ENCODE measurements at places on chromosomes 1 and 21.

GRCh38 chr1:44406737-44407429, 1.8 kb downstream of the RNF220 start:
- ATAC-seq: no peak

- ATAC-seq: no peak
These were observed 359.1 kb downstream of the S1PR1 start for GRCh38 chr1:101595881-101596374.

DNA sequence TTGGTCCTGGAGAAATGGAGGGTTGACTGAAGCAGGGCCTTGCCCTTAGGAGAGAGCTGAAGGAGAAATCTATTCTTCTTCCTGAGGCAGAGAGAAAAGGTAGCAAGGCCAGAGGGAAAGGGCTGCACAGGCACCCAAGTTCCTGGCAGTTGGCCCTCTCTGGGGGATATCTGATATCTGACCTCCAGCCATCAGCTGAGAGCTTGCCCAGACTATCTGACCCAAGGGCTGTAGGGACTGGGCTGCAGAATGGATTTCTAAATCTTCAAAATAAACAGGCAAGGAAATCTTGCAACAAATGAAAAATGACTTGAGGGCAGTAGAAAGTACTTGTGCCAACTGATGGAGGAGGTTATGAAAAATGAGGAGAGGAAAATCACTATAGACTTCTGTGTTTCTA, 498 bp upstream of the CLCA2 start:
- ATAC-seq: no peak

- ATAC-seq: no peak
These were observed 105.2 kb downstream of the EDEM3 start for GRCh38 chr1:184649451-184649888.

DNA sequence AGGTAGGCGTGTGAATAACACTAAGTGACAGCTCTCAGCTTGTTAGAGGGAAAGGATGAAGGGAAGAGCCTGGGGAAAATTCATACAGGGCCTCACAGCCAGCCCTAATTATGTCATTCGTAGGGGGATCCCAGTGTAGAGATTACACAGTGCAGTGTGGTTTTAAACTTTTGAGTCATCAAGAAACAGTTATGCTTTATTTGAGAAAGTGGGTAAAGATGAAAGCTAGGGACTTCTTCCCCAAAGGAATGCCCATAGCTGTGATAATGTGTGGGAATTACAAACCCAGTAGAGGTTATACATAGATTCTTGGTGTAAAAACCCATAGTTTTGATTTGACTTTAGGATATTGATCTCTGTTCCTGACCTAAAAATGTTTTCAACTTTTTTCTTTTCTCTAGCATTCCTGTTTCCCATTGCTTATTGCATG, 1.9 kb downstream of the TTF2 start:
- no peak for ATAC-seq

- ATAC-seq: peak; percentile 89
These were observed 10.7 kb upstream of the PTBP2 start for GRCh38 chr1:96710708-96711477.

DNA sequence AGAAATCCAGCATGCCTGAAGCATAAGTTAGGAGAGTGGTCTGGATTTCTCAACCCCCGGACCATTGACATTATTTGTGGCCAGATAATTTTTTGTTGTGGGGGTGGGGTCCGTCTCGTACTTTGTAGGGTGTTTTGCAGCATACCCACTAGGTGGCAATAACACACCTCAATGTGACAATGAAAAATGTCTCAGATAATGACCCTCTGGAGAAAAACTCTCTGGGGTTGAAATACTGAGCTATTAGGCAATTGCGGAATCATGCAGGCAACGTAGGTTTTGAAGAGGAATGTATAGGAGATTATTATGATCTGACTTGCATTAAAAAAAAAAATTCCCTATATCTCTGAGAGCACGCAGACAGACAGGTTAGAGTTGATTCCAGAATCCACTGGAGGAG, 25.3 kb upstream of the RRP15 start:
- ATAC-seq: no peak

- no peak for ATAC-seq
These were observed 20.2 kb downstream of the ETS2 start for GRCh38 chr21:38825921-38826320.

DNA sequence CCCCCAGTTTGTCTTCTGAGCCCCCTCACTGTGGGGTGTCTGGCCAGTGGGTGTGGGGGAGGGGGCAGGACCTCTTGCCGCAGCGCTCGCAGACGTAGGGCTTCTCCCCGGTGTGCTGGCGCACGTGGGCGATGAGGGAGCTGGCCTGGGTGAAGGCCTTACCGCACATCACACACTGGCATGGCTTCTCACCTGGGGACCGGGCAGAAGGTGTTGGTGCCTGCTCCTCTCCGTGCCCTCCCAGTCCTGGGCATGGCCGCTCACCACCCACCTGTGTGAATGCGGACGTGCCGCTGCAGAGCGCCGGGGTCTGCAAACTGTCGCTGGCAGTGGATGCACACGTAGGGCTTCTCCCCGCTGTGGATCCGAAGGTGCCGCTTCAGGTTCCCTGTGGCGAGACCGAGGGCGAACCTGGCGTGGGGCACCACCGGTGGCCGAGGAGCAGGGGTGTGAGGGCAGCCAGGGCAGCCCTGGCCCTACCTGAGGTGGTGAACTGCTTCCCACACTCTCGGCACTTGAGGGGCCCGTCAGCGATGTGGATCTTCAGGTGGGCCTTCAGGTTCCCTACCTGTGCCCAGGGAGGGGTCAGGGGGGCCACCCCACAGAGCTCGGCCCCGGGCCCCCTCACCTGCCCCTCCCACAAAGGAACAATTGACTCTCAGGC, 32.4 kb downstream of the ZBTB17 start:
- no peak for ATAC-seq

DNA sequence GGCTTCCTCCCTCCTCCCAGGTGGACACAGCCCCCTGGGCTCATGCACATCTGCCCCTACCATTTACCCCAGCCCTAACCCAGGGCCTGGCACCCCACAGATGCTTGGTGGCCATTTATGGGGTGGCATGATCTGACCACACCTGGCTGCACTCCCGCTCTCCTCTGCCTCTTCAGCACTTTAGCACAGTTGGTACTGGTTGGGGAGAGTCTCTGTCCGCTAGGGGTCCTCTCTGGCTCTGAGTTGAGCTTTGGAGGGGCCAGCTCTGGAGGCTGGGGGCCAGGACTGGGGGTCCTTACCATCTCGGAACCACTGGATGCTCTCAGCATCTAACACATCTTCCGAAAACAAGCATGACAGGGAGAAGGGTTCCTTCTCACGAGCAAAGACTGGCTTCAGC, 17.4 kb downstream of the MYOM3 start:
- ATAC-seq: no peak

DNA sequence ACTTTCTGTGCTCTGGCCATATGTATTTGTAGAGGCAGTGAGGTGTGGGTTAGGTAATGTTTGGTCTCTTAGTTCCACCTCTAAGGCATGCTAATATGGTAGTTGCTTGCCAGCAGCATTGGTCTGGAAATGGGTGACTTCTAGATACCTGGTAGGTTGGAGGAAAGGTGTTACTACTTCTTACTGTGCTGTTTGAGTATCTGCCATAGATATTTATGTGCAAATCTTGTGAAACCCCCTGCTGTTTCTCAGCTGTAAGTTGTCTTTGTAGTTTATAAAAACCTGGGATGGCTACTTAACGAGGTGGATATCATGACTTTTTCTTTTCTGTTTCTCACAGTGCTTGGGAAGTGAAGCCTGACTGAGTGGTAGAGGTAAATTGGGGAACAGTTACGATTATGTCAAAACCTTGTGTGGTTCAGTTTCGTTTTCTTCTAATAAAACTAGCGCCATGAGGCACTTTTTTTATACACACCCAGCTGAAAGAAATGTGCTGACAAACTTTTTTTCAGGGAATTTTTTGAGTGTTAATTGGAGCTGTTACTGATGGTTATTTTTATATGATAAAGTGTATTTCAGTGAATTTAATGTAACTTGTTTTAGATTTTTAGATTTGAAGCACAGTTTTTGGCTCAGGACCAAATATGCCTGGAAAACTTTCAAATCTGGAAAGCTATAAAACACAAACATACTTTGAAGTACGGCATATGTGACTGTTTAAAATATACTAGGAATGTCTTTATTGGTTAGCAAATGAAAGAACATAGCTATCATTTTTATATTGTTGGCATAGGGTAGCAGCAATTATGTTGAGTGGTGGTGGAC, 42.1 kb downstream of the CAMSAP2 start:
- no peak for ATAC-seq

GRCh38 chr1:210234329-210234757, 1.7 kb downstream of the SERTAD4 start:
- no peak for ATAC-seq
